ENCODE measurements at places on chromosomes 11 and 22.

DNA sequence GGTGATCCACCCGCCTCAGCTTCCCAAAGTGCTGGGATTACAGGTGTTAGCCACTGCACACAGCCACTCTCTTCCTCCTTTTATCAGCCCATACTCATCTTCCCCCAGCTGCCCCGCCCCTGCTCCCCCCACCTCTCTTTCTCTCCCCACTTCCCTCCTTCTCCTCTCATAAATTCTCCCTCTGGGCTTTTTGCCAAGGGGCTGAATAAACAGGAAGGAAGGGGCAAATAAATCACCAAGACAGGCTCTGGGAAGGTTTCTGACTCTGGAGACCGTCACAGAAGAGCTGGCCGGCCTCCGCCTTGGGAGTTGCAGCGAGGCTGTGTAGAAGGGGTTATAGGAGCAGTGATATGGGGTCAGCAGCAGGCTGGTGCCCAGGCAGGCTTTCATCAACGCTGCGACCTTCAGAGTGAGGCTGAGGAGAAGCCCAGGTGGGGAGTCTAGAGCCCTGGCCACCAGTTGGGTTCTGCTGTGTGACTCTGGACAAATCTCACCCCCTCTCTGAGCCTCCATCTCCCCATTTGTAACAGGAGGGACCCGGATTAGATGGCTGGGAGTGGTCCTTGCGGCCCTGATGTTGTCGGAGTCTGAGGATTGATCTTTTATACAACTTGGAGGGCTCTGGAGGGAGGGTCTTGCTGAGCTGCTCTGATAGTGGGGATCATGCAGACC lies 62.6 kb upstream of the RASD2 start:
- no peak for DNase-seq

GRCh38 chr22:39117585-39118191 lies 20.6 kb downstream of the APOBEC3H start:
- DNase-seq = peak; percentile 62

DNA sequence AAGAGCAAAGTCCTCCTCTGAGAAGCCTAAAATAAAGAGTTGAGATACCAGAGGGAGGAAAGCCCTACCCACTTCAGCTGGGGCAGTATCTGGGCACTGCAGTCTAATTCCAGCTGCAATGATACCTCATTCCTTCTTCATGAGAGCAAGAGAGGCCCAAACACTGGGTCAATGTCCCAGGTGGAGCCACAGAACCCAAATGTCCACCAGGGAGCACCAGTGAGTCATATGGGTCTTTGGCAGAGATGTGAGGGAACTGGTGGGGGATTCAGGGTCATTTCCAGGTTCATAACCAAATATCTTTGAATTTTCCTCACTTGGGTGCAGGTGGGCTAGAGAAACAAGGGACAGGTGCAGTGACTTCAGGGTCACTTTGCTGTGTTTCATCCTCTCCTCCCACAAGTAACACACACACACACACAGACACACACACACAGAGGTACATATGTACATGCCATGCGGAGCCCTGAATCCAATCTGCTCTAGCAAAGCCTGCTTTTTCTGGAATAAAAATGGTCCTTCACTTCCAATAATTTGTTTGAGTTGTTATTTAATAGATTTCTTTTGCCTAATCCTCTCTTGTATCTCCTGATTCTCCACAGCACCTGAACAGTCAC lies 585.4 kb downstream of the SOX6 start:
- DNase-seq = no peak

DNA sequence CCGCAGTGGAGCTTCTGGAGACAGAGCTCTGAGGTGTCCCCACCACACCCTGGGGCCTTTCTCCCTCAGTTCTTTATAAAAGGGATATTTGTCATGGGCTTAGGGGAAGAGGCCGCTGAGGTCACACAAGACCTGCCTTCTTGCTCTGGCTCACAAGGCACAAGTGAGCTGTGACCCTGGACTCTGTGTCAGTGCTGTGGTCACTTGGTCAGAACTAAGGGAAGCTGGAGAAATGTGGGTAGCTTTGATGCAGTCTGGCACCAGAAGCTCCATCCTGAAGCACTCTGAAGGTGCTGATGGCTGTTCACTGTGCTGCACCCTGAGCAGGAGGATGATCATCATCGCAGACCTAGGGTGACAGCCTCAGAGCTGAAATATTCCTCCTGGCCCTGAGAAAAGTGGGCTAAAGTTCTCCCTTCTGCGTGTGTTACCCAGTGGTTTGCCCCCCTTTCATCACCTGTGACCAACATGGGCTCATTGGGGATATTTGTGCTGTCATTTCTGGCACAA lies 28.1 kb upstream of the VPREB1 start:
- no peak for DNase-seq

GRCh38 chr22:48741540-48741939 lies 1086.1 kb downstream of the BRD1 start:
- no peak for DNase-seq

DNA sequence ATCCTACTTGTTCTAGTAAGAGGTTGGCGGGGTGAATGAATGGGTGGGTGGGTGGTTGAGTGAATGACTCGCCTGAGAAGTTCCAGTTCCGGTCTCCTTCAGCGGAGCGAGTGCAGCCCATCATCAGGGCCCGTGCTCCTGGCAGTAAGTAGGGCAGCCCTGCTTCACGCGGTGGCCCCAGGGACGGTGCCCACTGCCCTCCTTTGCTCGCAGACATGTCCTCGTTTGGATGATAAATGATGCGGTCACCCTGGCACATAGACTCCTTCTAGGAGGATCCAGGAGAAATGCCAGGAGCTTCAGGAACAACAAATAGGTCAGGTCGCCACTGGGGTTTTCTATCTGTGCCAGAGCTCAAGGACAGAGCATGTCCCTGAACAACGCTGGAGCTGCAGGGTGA lies 370.8 kb downstream of the CTTN start:
- no peak for DNase-seq

GRCh38 chr11:3755151-3755550 lies 42.2 kb downstream of the NUP98 start:
- DNase-seq = no peak

- DNase-seq = no peak
These were observed 237.8 kb downstream of the GRIK4 start for GRCh38 chr11:120749395-120749794.

DNA sequence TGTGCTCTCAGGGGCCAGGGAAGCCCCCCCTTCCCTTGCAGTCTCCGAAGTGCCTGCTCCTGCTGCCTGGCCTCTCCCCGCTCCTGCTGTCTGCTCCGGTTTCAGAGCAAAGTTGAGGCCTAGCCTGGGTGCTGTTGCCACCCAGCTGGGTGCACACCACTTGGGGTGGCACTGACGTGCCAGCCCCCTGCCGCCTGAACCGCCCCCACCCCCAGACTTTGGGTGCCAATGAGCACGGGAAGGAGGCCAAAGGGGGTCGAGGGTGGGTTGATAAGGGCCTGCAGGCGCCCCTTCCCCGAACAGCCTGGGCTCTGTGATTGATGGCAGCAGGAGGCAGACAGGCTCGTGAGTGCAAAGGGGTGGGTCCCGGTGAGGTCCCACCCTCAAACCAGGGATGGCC lies 48.2 kb downstream of the EMSY start:
- no peak for DNase-seq

- no peak for DNase-seq
These were observed 16.4 kb downstream of the PRCP start for GRCh38 chr11:82883853-82884252.

- no peak for DNase-seq
These were observed 49.6 kb upstream of the SLC35C1 start for GRCh38 chr11:45755281-45755859.

- no peak for DNase-seq
These were observed 2.4 kb upstream of the TRABD start for GRCh38 chr22:50183141-50183971.

DNA sequence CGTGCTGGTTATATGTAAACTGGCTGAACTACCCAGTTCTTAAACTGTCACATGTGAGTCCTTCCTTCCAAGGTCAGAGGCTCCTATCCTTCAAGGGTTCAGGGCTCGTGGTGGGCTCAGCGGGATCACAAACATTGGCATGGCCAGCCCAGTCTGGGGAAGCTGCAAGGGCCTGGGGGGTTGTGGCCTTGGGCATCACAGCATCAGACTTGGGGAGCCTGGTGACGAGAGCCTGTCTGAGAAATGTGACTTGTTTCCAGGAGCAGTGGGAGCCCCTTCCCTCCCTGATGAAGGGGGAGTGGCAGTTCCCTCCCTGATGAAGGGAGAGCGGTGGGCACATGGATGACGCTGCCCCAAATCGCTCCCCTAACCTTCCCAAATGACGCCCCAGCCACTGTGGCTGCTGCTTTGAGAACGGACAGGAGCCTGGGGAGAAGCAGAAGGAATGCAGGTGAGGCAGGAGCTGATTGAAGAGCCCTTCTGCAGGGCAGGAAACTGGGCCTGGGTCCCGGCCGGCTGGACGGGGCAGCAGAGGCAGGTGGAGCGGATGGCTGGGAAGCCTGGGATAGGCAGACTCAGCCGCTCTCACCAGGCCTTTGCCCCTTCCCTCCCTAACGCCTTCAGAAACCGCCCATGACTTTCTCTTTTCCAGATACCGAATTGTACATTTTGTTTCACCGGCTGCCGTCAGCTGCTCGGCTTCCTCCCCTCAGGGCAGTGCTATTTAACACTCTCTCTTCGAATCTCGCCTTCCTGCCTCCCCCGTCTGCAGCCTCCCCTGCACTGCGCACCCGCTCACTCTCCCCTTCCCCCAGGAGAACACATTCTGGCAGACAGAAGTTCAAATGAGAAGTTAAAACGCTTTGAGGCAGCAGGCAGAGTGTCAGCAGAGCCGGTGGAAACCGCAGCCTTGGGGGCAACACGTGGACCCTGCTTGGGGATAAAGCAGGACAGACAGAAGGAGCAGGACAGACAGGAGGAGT lies 1486.7 kb downstream of the BRD1 start:
- DNase-seq = no peak

GRCh38 chr11:83156144-83156995 lies 561 bp upstream of the PCF11 start:
- peak; percentile 96 for DNase-seq

- DNase-seq = no peak
These were observed 86.2 kb downstream of the RPL27A start for GRCh38 chr11:8768625-8769333.

- DNase-seq = no peak
These were observed 790.5 kb upstream of the LRRC4C start for GRCh38 chr11:42249956-42250355.

- DNase-seq = no peak
These were observed 79.7 kb upstream of the KCNQ1OT1 start for GRCh38 chr11:2779499-2779980.

- no peak for DNase-seq
These were observed 13.3 kb downstream of the ASCL2 start for GRCh38 chr11:2256951-2257700.

Measured in activated effector memory CD4-positive, alpha-beta T cell treated with Interleukin-2 at 50 U/mL for 16 hours (primary cell).